ENCODE measurements at places on chromosomes 1 and 21.

GRCh38 chr21:40166291-40166843, 299.1 kb downstream of the PCP4 start:
- no peak for DNase-seq

DNA sequence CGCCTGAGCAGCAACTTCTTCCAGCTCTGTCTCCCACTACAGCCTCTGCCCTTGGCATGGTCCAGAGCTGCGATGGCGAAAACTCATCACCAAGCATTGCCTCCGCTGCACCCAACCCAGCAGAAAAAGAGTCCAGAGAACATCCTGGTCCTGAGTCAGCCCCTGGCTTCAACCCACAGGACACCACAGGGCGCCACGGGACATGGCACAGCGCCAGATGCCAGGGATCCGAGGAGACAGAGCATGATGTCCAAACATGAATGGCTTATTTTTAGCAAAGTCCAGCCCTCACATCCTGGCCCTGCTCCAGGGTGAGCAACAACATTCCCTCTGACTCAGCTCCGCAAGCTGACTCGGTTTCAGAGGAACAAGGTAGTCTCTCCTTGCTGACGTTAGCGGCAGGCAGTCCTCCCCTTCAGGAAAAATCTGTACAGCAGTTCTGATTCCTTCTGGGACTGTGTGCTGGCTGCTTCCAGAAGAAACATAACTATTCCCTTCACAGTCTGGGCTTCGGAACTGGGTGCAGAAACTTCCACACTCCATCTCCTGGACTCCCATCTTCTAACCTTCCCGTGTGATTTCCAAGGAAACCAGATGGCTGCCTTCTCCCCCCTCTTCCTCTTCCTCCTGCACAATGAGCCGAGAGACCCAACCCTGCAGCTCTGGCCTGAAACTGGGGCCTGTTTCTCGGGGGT, 131.3 kb downstream of the TOMM20 start:
- DNase-seq: no peak

DNA sequence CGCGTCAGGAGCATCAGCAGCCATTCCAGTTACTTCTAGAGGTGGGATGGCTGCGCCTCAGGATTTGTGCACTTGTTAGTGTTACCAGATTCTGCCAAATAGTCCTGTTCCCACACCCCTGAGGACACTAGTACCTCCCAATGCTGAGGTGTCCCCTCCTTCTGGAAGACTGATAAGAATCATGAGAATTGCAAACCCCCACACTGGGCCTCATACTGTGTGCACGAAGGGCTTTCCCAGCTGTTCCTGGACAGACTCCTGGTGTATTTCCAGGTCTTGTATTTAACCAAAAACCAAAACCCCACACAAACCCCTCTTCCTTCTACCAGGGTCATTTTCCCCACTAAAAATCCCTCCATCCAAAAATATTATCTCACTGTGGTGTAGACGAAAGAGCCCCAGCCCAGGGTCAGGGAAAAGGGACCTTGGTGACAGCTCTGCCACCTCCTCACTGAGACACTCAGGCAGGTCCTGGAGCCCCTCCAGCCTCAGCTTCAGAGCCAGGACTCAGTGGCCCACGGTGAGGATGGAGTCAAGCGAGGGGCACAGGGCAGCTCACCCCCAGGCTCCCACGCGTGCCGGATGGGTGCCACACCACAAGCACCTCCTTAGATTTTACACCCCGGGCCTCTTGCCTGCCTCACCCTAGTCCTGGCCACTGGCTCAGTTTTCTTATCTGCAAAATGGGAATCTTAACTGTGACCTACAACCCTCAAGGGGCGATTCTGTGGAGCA, 131.4 kb upstream of the RUNX3 start:
- no peak for DNase-seq

- DNase-seq: no peak
Observed at GRCh38 chr1:79371802-79372201, 365.3 kb upstream of the ADGRL4 start.
